ENCODE measurements at places on chromosomes 5 and 9. TPM values are rescaled to one million over a fixed set of nuclear protein-coding genes. Genes with fewer than 3 reads are reported as not detected.

Gene MZB1
- polyA plus RNA-seq = 0.38 TPM

Gene OLFML2A
- 23.3 TPM for polyA plus RNA-seq

Gene PCDHGA6
- polyA plus RNA-seq = 4.2 TPM

Gene SLC36A1
- 7.6 TPM for polyA plus RNA-seq

Gene PCDHA11
- 0.76 TPM for polyA plus RNA-seq

Gene KIAA0825
- polyA plus RNA-seq = 4.2 TPM

Gene PPIC
- polyA plus RNA-seq = 36.8 TPM

Gene DMRT3
- polyA plus RNA-seq = 0.99 TPM

Gene GFI1B
- polyA plus RNA-seq = 0.92 TPM

Gene ZNF618
- 41.7 TPM for polyA plus RNA-seq

Gene SPATA31C1
- 0.40 TPM for polyA plus RNA-seq

Gene LOX
- 40.3 TPM for polyA plus RNA-seq

Gene RMND5B
- polyA plus RNA-seq = 32.1 TPM

Gene PPP2R2B
- polyA plus RNA-seq = 12.5 TPM

Gene FAT2
- polyA plus RNA-seq = 4.6 TPM

Gene LSM11
- polyA plus RNA-seq = 8.5 TPM

Gene TLR4
- 10.7 TPM for polyA plus RNA-seq

Gene TXNDC8
- not detected for polyA plus RNA-seq

Gene AGXT2
- 60.4 TPM for polyA plus RNA-seq

Gene CKMT2
- polyA plus RNA-seq = 7.4 TPM

Gene PIP5KL1
- polyA plus RNA-seq = 1.6 TPM

Gene PCDHB3
- polyA plus RNA-seq = 2.6 TPM

Gene AQP7
- 14.8 TPM for polyA plus RNA-seq

Gene TMEM215
- polyA plus RNA-seq = 0.08 TPM

Measured in right renal cortex interstitium (tissue), 3 donors.